ENCODE measurements at places on chromosomes 7 and 10.

DNA sequence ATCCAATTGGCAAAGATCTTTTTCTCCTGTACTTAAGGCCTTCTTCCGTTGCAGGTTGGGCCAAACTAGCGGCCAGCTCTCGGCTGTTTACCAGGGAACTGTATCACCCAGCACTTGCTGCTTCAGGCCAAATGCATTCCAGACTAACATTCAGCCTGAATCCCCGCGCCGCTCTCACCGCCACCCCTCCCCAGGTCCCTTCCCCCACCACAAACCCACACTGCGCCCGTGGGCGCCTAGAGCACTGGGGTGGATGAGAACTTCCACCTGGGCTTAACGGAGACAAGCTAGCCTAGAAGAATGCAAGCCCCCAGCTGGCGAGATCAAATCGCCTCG, 676 bp downstream of the TCAF1 start:
- no peak for DNase-seq

- no peak for DNase-seq
Measured at GRCh38 chr10:31935678-31936077, 7.0 kb upstream of the ARHGAP12 start.

DNA sequence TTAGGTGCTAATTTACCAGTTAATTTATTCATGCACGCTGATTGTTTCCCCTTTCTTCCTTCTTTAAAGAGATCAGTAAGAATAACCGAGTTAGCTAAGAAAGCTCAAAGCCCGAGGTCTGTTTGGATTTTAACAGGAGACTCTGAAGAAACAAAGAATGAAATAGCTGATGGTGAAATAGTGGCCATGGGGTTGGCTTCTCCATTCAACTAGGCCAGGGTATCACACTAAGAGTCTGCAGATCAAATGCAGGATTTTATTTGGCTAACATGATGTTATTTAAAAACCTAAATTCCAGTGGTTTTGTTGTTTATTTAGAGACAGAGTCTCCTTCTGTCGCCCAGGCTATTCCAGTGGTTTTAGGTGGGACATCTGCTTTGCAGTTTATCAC, 65.2 kb upstream of the SYPL1 start:
- no peak for DNase-seq

GRCh38 chr7:27210441-27211083, 10.7 kb upstream of the HOXA13 start:
- DNase-seq = peak; percentile 54

- no peak for DNase-seq
Measured at GRCh38 chr7:39433550-39433949, 132.7 kb upstream of the YAE1 start.

DNA sequence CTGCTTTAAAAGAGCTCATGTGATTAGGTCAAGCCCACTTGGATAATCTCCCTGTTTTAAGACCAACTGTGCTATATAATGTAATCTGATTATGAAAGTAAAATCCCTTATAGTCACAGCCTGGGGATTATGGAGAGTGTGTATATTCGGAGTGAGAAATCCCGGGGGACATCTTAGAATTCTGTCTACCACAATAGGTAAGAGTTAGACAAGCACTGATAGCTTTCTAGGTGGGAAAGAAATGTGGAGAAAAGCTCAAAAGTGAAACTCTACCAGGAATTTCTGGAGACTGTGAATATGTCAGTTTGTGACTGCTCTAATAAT, 2.9 kb upstream of the VCL start:
- no peak for DNase-seq

DNA sequence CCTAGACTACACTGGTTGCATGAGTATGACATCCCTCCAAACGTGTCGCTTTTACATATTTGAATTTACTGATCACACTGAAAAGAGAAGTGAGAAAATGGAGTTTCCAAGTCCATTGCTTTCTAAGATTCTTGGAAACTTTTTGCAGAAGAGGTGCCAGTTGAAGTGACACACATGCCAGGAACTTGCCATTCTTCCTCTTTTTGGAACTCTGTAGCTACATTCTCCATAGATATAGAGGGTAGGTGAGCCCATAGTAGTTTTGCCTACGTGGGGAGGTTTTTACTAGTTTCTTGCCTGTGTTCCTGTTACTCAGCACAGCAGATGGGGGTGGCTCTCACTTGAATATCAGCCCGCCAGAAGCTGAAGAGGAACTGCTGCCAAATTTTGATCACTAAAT, 286.6 kb upstream of the NRP1 start:
- DNase-seq = no peak

DNA sequence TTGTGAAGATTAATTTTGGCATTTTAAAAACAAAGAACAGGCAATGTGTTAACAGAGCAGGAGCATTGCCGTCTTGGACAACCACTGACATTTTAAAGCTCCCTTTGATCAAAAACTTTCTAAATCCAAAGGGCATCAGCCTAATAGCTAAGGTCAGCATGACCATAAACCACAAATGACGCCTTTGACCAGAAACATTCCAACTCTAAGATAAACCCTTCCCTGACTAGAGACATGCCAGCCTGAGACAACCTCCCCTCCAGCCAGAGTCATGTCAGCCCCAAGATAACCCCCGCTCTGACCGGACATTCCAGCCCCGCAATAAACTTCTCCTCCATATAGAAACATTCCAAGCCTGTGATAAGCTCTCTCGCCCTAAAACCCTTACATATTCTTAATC, 949.4 kb upstream of the POT1 start:
- no peak for DNase-seq

DNA sequence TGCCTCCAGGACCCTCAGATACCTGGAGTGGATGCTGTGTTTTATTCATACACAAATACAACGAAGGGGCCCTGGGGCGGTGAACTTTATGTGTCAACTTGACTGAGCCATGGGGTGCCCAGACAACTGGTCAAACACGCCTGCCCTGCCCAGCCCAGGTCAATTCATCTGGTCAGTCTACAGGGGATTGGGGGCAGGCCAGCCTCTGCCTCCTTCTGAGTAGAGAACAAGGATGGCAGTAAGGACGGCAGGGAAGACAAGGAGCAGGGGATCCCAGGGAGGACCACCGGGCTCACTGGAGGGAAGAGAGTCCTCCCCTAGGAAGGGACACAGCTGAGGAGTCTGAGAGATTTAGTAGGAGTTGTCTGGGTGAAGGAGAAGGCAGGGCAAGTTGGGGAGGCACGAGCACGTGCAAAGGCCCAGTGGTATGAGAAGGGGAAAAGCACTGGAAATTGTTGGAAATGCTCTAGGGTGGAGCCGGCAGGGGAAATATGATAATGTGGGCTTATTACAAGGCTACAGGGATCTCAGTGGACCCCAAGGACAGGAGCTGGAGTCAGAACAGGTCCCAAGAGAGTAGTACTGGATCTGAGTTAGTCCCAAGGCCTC, 63.4 kb downstream of the MYL10 start:
- no peak for DNase-seq

GRCh38 chr7:95690367-95690947, 81.9 kb upstream of the DYNC1I1 start:
- peak; percentile 46 for DNase-seq

Measured in EL (cell line).